ENCODE measurements at places on chromosomes 6 and 20.

DNA sequence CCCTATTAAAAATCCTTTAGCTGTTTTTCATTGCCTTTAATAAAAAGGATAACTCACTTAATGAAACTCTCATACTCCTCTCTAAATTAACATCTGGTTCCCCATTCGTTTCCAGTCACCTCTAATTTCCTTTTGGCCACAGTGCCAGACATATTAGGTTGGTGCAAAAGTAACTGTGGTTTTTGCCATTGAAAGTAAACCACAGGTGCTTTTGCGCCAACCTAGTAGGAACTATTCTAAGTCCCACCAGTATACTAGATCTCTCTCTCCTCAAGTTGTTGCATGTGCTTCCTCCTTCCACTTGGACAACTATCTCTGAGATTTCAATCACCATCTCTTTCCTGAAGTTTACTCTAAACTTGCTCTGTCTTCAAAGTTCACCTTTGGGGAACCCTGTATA lies 961.1 kb downstream of the TBC1D32 start:
- DNase-seq: no peak

DNA sequence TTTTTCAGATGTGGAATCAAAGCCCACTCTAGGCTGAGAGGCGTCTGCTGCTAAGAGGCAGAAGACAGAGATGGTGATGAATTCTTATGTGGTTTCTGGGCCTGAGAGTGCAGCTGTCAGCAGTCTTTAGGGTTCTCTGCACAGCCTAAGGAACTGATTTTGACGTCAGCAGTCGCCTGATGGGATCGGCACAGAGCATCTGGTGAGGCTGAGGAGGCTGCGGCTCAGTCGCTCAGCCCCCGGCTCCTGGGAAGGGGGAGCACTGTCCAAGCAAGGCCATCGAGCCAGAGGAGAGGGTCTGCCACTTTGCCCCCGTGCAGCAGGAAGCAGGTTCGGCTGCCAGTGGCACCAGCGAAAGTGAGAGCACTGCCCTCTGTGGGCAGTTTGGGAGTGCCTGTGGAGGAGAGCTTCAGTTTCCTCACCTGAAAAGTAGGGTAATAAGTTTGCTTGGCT lies 92.5 kb downstream of the TCP11 start:
- DNase-seq: peak; percentile 76

GRCh38 chr20:62830821-62831220 lies 14.0 kb downstream of the COL9A3 start:
- DNase-seq: no peak

DNA sequence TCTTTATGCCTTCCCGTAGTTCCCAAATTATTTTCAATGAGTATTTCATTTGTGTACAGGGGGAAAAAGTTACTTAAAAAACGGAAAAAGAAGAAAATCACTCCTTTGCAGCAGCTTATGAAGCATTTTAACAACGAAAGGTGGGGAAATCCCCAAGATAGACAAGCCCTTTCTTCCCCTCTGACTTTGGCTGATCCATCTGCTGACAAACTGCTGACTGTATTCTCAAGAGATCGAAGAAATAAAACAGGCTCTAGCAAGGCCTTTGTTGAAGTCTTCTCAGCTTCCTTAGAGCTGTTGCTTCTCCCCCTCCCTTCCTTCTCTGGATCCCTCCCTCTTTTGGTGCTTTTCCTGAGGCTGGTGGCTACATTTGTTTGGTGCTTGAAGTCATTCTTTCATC lies 325.2 kb downstream of the NRN1 start:
- no peak for DNase-seq

Data from smooth muscle cell of the brain vasculature (primary cell).